Stimulated activated CD4-positive, alpha-beta T cell treated with anti-CD3 and anti-CD28 coated beads, Interleukin-2, amount 100 ng/mL, for 24 hours (primary cell): ENCODE measurements at places on chromosomes 2 and 18.

DNA sequence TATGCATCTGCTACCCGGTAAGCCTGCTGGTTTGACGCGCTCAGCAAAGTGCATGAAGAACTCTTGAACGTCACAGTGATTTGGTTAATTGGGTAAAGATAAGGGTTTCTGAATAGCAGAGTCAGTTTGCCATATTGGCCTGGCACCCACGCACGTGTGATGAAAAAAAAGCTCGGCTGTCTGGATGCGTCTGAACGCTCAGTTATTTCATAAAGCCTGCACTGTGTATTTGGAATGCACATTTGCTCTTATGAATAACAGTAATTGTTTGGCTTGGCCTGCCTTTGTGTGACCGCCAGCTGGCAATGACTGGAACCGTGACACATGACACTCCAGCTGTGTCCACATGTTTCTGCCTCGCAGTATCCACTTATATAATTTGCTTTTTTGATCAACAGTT is 129.2 kb upstream of the MEIS1 start:
- no peak for DNase-seq

DNA sequence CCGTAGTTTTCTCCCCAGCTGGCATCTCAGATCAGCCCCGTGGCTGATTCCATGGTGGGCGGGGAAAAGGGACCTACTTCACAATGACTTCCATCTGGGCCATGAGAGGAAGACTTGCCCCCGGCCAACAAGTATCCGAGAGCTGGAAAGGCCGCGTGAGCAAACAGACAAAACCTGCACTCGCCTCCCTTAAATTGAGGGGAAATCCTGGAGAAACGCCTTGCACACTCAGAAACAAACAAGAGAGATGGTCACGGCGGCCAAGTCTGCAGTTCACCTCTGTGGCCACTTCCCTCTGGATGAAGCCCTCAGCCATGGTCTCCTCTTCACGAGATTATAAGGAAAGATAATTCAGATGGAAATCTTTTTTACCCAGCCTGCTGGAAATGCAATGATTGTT is 39.4 kb upstream of the TPO start:
- DNase-seq = no peak

DNA sequence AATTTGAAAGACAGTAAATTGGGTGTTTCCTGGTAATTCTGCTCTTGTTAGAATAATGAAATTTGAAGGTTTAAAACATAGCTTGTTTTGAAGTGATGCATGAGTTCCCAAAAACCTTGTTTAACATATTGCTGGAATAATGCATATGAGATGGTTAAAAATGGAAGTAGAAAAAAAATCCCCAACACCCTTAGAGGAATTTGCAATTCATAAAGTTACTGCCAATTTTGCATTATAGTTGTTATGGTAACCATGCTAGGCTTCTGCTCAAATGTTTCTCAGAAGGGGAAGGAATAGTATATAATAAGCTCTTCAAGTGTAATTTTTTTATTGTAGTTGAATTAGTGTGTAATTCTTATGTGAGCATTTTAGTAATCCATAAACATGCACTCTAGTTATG is 49.1 kb downstream of the FASTKD2 start:
- no peak for DNase-seq

DNA sequence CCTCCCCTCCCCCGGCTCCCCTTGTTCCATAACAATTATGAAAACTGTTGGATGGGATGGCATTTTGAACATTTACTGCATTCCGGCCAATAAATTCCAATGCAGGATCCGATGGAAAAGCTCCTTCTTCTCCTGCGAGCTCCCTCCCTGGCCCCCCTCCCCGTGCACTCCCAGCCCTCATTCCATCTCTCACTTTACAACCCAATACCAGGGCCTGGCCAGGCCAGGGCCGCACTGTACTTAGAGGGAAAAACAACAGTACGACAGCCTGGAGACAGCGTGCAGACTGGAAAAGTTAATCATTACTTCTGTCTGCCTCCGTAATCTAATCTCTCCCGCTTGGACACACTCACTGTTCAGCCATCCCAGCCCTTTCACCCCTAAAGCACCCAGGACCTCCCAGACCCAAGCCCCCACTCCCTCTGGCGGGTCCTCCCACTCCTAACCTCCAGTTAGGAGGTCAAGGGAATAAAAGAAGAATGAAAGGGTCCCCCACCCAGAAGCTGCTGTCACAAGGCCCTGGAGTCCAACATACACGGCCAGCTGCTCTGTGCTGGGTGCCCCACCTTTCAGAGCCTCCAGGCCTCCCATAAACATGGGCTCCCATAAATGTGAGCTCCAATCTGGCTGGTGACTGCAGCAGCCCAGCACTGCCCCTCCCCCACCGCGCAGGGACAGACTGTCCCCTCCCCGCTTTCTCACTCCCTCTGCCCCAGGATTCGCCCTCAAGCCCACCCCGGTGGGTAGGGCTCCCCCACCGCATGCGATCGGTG is 20.6 kb downstream of the SMAD7 start:
- DNase-seq = no peak

DNA sequence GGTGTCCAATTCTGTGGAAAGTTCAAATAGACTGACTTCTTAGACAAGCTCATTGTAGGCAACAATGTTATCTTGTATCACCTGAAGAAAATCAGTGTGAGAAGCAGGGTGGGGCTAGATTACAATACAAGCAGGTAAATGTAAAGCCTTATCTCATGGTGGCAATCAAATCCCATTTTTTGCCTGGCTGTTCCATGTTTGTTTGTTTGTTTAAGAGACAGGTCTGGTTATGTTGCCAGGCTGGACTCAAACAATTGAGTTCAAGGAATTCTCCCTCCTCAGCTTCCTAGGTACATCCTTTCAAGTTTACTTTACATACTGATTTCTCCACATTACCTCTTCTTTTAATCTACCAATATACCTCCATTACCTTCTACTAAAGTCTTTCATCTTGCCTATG is 464.6 kb downstream of the LRP1B start:
- DNase-seq = no peak
